CD8-positive, alpha-beta memory T cell (primary cell): ENCODE measurements at places on chromosomes 5 and 9. TPM values are rescaled to one million over a fixed set of nuclear protein-coding genes. Genes with fewer than 3 reads are reported as not detected.

- no peak overlapping the region for H3K27ac ChIP-seq
- H3K36me3 ChIP-seq: no peaks in the 10 kb centered on the region
- H3K4me3 ChIP-seq: no peak overlapping the region
- H3K27me3 ChIP-seq: peaks cover 35% of the 10 kb centered on the region
These were observed 14.6 kb upstream of the LAMC3 start for GRCh38 chr9:130994135-130995085.

GRCh38 chr9:86764221-86764624 is 183.1 kb downstream of the GAS1 start:
- H3K4me3 ChIP-seq: no peak overlapping the region
- H3K27ac ChIP-seq: no peak overlapping the region
- H3K4me1 ChIP-seq: no peaks in the 10 kb centered on the region
- no peaks in the 10 kb centered on the region for H3K36me3 ChIP-seq
- no peak for DNase-seq
- no peaks in the 10 kb centered on the region for H3K27me3 ChIP-seq

DNA sequence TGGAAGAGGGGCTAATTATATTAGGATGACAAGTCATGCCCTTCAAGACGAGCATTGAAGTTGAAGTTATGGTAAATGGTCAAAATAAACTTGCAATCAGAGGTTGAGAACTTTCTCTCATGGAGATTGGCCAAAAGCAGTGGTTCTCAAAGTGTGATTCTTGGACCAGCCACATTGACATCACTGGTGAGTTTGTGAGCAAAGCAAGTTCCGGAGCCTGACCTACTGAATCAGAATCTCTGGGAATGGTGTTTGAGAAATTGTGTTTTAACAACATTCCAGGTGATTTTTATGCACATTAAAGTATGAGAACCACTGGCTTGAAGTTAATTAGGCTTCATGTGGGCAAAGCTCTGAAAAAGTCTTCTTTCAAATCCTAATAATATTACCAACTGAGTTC is 403.5 kb downstream of the ZSWIM6 start:
- H3K4me3 ChIP-seq: no peak overlapping the region
- H3K4me1 ChIP-seq: no peaks in the 10 kb centered on the region
- no peak overlapping the region for H3K27ac ChIP-seq
- no peaks in the 10 kb centered on the region for H3K27me3 ChIP-seq
- DNase-seq: no peak

- DNase-seq: no peak
- H3K4me1 ChIP-seq: no peaks in the 10 kb centered on the region
- H3K36me3 ChIP-seq: no peaks in the 10 kb centered on the region
These were observed 14.8 kb downstream of the STXBP1 start for GRCh38 chr9:127626752-127627493.

PLK2 gene
- 2.5 TPM for total RNA-seq

DNAI1 gene
- not detected for total RNA-seq

TAF9 gene
- 70.5 TPM for total RNA-seq

PAIP1 gene
- 57.2 TPM for total RNA-seq

MLANA gene
- not detected for total RNA-seq
